ENCODE measurements at places on chromosomes 11 and 22.

DNA sequence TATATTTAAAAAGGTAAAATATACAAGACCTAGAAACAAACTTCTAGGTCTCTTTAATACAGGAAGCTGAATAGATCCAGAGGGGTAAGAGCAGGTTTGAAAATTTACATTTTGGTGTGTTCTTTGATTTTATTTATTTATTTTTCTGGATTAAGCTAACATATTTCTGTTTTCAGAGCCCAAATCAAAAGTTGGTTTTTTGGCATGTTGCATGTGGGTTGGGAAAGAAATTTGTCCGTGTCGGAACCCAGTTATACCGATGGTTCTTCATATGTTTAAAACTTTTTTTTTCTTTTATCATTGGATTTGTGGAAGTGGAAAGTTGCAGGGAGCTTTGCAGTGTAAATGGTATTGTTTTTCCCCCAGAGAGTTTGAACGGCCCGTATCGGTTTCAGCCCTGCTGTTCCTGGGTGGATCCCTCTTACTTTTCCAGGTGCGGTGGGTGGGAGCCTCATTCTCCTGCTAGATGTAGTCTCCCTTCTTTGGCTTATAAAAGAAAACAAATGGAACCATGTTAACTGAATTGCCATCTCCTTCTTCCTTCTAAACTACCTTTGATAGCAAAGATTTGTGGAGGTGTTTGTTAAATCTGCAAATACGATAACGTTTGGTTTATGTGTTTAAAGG, 746 bp downstream of the CTNND1 start:
- DNase-seq: peak; percentile 50

GRCh38 chr11:133936136-133936535, 20.6 kb downstream of the IGSF9B start:
- DNase-seq: no peak

- peak; percentile 13 for DNase-seq
These were observed 7.2 kb upstream of the TMEM135 start for GRCh38 chr11:87030458-87031054.

- DNase-seq: no peak
These were observed 4.2 kb upstream of the LRFN4 start for GRCh38 chr11:66852466-66853241.

- peak; percentile 49 for DNase-seq
These were observed 3.0 kb upstream of the PACSIN3 start for GRCh38 chr11:47189100-47189834.

GRCh38 chr22:43537019-43537585, 125.3 kb downstream of the MPPED1 start:
- DNase-seq: no peak

GRCh38 chr11:35594680-35595079, 23.6 kb upstream of the FJX1 start:
- no peak for DNase-seq

DNA sequence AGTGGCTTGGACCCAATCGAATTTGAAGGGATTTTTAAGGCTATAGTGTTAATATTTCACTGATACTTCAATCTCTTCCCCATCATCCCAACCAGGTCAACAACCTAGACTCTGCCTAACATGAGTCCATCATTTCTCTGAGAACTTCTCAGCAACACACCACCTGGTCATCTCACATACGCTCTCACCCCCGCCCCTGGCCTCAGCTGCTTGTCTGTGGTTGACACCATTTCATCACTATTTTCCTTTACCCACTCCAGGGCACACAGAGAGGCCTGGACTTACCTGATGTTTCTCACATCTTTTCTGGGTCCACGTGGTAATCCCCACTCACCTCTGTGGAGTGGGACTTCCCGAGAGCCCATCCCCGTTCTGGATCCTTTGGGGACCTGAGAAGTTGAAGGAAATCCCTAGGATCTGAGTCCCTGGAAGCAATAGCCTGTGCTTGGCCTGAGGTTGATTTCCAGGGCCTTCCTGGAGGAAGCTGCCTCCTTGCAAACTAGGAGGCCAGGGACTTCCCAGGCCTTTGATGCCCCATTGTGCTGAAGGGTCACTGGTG, 3.2 kb downstream of the P2RX3 start:
- DNase-seq: no peak

DNA sequence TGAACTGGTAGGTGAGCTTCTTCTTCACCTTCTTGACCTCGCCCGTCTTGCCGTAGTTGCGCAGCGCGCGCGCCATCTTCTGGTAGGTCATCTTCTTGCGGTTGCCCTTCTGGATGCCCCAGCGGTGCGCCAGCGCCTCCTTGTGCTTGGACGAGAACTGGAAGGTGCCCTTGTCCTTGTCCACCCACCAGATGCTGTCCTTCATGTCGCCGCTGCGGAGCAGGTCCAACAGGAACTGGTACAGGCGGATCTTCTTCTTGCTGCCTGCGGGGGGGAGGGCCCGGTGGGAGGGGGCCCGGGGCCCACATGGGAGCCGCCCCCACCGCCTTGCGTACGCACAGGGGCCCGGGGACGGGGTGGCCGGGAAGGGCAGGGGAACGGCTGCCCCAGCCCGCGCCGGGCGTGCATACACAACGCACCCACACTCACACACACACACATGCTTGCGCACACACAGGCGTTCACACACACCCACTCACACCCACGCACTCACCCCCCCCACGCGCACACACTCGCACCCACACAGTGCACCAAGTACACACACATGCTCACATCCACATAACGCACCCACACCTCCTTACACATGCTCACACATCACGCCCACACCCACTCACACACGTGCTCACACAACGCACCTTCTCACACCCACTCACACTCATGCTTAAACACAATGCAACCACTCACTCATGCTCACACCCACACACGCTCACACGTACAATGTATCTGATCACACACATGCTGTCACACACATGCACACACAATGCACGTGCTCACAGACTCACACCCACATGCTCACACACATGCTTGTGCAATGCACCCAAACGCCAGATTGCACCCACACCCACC, 3.0 kb upstream of the MYBPC3 start:
- peak; percentile 93 for DNase-seq

GRCh38 chr11:33000181-33000580, 15.5 kb upstream of the DEPDC7 start:
- DNase-seq: no peak

- no peak for DNase-seq
These were observed 32.9 kb upstream of the FSHB start for GRCh38 chr11:30197869-30198268.

DNA sequence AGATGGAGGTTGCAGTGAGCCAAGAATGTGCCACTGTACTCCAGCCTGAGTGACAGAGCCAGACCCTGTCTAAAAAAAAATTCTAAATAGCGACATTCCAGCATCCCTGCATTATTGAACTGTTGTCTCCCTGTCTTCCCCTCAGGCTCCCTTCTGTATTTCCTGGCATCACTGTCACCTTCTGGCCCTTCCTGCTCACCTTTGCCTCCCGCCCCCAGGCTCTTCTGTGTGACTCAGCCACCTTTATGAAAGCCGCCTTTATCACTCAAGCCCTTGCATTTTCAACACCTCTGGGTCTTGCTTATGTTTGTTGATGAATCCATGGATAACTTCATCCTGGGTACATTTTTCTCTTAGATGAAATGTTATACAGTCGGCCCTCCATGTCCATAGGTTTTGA, 21.1 kb downstream of the UBASH3B start:
- DNase-seq: peak; percentile 64

DNA sequence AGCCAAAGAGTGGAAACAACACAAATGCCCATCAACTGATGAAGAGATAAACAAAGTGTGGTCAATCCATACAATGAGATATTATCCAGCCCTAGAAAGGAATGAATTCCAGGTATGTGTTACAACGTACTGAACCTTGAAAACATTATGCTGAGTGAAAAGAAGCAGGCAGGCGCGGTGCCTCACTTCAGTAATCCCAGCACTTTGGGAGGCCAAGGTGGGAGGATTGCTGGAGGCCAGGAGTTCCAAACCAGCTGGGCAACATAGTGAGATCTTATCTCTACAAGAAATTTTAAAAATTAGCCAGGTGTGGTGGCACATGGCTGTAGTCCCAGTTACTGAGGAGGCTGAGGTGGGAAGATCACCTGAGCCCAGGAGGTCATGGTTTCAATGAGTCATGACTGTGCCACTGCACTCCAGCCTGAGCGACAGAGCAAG, 24.6 kb upstream of the TESMIN start:
- no peak for DNase-seq

DNA sequence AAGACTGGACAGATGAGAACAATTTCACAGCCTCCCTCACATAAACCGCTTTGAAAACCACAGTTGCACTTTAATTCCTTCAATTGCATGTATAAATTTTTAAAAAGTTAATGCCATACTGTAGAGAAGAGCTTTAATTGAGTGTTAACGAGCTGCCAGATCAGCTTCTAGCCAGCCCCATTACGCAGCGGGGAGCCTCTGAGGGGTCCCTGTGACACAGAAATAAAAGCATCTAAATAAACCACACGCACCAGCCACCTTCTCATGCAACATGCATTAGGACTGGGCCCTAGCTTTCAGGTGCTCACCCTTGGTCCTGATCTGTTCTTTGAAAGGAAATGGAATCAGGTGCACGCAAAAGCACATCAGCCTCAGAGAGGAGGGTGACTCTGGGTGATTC, 111.7 kb downstream of the SPATA19 start:
- DNase-seq: no peak

DNA sequence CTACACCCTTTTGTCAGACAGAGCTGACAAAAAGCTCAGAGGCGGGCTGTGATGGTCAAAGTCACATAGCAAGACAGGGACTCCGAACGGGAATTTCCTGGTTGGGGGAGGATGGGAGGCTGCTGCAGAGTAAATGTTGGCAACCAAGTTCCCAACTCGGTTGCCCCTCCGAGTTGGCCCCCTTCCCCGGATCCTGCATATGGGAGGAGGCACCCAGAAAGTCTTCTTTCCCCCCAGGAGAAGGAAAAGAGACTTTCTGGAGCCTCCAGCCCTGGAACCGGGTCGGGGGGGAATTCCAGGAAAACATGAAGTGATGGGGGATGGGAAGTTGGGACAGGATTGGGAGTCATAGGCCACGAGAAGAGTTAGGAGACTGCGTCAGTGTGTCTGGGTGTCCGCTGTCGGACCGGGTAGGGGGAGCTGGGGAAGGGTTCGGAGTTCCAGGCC, 614 bp downstream of the SELENOM start:
- no peak for DNase-seq

GRCh38 chr11:80722629-80723028, 1281.8 kb upstream of the TENM4 start:
- no peak for DNase-seq

GRCh38 chr11:109783014-109783413, 310.2 kb upstream of the ZC3H12C start:
- DNase-seq: no peak

- DNase-seq: no peak
These were observed 6.9 kb downstream of the UBE4A start for GRCh38 chr11:118366287-118366686.

GRCh38 chr11:133215596-133216230, 316.6 kb downstream of the OPCML start:
- no peak for DNase-seq

DNA sequence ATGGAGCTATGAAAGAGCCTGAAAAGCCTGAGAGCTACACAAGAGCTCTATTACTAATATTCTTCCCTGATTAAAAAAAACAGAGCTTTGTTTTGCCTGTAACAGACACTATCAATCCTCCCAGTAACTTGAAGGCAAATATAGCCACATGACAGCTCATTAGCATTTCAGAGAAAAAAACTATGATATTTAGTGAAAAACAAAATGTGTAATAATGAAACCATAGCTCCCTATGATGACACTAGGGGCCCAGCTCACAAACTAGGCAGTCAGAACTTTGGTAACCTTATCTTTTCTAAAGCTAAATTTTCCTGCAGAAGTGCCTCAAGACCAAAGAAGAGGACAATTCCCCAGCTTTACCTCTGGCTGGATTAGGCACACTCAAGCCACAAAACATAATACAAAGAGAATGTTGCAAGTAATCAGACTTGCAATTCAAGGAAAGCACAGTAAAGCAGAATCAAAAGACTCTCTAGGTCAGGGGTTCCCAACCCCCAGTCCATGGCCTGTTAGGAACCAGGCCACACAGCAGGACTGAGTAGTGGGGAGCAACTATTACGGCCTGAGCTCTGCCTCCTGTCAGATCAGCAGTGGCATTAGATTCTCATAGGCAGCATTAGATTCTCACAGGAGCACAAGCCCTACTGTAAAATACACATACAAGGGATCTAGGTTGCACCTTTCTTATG, 53.3 kb downstream of the MRTFA start:
- DNase-seq: no peak

DNA sequence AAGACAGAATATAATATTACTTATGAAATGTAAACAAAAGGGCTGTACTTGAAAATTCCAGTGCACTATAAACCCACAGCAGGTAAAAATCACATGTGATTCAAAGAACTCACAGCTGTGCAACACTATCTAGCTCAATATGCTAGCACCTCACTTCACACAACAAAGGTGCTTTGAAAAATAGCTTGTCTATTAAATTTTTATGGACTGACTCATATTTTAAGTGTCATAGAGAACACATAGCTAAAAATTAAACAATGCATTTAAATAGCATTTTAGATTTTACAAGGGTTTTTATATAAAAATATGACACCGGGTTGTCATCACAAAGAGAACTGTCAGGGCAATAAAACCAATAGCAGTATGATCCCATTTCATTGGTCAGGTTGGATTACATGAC, 1390.5 kb upstream of the TENM4 start:
- DNase-seq: no peak

DNA sequence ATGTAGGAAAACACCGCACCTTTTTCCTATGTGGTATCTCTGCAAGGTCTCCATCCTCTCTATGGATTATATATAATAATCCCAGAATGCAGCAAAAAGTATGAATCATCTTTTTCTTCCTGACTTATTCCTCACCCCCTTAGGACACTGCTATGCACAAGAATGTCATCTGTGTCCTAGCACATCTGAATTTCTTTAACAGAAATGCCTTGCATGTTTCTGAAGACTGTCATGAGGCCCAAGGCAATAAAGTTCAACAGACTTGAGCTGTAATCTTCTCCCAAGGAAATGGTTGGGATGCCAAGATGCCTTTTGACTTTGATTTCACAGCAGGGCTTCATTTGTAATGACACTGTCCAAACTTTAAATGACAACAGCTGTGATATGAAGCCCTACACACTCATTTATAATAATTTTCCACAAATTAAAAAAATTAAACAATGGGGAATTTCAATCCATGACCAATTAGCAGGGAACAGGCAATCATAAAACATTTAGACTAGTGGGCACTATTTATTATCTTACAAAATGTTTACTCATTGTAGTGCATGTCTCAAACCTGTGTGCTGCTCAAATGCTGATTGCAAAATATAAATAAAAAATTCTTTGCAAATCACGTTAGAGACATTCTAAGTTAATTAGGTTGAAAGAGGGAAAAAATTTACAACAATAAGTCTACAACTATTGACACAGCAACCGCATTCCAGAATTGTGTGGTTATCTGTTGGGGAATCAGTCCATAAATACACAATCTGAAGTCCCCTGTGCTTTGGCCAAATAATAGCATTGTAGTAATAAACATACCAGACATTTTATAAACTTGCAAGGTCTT, 242.3 kb downstream of the SWAP70 start:
- peak; percentile 21 for DNase-seq

GRCh38 chr11:111696556-111696955, 69.6 kb downstream of the PPP2R1B start:
- DNase-seq: no peak

- peak; percentile 36 for DNase-seq
These were observed 33.1 kb upstream of the SEPTIN5 start for GRCh38 chr22:19680911-19681862.
